ENCODE measurements at places on chromosomes 5 and 9.

DNA sequence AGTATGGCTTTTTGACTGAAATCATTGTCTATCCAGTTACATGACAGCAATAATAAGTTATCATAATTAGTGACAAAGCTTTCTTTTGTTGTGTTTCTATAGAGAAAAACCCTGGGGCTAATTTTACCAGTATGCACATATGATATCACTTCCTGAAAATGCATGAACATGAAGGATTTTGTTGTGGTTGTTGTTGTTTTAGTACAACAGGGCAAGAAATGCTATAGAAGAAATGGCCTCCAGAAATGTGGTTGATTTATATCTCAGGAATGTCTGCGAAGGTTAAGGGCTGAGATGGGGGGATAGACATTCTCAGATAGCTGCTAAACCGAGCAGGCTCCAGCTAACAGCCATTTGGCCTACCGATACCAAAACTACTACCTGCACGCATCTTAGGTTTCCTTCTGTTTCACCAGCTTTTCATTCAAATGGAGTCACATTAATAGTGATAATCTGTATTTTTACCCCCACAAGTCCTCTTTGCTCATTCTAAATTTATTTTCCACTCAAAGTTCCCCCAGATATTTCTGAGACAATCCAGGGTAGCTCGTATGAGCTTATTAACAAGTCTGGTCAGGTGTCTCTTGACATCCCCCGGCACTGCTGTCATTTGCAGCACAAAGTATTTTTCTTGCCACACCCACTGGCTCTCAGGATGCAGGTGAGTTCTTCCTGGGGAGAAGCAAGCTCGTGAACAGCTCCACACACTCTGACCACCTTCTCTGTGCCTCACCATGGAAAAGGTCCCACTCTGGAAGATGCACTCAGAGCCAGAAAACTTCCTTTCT, 232.4 kb upstream of the GAS1 start:
- peak; percentile 35 for DNase-seq

DNA sequence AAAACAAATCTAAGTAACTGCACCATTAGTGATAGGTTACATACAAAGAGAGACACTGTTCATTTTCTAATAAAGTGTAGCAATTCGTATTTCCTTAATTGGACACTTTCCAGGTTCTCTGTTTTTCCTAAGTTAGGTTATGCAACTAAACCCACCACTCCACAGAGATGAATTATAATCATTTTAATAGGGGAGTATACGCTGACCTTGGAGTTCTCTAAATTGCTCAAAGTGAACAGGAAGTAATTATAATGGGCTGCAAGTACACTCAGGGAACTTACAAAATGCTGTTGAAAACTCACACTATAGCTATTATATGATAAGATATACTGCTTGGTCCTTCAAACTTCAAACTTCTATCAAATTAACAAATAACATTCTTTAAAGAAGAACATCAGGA, 18.2 kb upstream of the ADCY2 start:
- DNase-seq = no peak

- DNase-seq = no peak
Measured at GRCh38 chr5:68222824-68223354, 7.3 kb downstream of the PIK3R1 start.

DNA sequence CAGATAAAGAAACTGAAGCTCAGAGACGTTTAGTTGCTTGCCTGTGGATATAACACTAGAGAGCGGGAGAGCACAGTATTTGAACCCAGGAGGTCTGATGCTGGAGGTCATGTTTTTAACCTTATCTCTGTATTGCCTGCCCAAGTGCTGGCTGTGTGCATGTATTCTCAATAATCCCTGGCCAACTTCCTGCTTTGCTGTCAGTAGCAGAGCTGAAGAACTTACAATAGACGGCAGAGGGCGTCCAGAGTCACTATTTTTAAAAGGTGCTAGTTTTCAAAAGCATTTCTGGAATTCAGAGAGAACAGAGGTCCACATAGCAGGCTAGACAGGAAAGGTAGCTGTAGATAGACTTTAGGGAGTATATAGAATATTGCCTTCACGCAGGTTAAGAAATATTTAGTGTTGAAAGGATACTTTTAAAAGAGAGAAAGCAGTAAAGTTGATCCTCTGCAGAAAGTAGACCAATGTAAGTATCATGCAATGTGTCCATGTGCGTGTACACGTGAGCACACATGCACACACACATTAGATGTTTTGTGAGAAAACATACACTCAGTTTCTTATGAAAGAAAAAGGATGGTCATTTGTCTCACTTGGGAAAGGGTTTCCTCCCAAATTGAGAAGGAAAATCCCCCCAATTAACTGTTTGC, 46.3 kb downstream of the PTCD2 start:
- DNase-seq = peak; percentile 9

DNA sequence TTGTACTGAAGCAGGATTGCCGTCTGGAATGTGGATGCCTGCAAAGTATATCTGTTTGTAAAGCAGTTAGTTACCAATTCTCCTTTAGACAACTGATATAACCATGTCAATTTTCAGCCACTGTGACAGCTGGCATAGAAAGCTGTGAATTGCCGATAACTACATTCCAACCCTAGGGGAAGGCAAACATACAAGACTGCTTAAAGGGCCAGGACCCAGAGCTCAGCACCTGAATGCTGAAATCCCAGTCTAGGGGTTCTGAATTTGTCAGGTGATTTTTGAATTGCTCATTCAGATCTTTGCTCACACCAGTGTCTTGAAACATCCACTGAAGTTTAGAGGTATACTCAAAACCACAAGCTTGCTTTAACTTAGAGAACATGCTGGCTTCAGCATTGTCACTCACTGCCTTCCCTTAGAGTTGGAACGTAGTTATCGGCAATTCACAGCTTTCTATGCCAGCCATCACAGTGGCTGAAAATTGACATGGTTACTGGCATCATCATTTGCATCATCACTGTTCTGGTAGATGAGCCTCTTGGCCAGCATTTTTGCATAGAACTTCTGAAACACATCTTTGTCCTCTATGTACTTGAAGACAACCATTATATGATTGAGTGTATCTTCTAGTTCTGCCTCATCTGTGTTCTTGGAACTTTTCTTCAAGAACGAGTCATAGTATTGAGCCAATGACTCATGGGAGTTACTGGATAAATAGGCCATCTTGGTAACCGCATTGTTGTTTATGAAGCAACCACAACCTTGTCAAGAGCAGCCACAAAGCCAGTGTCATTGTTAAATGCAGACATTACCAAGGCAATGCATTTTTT, 82.1 kb downstream of the CCDC192 start:
- no peak for DNase-seq

DNA sequence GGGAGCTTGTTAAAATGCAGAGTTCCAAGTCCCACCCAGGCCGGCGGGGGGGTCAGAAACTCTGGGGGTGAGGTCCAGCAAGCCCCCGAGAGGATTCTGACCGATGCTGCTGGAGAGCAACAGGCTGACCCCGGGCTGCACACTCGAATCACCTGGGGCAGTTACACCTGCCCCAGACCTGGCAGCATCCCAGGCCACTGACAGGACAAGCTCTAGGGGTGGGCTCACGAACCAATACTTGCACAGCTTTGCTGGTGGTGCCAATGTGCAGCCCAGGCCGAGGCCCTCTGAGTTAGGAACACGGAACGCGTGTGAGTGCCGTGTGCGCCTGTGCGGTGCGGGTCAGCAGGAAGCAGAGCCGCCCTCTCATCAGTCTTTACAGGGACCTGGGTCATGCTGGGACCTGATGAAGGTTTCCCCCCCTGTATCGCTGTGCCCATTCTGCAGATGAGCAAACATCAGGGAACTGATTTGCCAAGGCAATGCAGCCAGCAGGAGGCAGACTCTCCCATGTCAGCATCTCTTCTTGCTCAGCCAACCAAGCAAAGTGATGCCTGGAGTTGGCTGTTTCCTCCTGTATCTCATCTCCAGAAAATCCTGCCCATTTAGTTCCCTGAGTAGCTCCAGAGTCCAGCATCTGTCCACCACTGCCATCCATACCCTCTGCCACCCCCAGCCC, 16.3 kb downstream of the FAM163B start:
- DNase-seq = no peak

DNA sequence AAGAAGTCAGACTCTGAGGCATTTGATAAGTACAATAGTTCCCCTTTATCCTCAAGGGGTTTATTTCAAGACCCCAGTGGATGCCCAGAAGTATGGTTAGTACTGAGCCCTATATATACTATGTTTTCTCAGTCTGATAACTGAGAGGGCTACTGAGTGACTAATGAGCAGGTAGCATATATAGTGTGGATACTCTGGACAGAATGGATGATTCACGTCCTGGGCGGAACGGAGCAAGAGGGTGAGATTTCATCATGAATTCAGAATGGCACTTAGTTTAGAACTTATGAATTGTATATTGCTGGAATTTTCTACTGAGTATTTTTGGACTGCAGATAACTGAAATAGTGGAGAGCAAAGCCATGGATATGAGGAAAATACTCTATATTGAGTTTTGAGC, 457.6 kb downstream of the PLK2 start:
- DNase-seq = peak; percentile 13

DNA sequence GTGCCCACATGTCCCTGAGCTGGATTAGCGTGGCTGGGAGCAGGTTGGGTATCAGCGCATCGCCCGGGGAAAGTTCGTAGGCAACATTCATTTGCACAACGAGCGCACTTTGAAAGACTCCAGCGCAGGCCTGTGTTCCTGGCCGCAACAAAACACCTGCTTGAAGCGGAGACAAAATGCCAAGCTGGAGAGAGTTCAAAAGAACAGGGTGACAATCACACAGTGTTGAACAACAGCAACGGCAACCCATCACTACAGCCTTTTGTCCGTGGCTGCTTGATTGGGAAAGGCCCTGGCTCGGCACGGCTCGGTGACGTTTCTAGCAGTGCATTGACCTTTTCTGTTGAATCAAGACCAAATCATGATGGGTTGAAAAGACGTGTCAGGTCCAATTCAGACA, 336.3 kb downstream of the IRX1 start:
- DNase-seq = no peak

- DNase-seq = no peak
Measured at GRCh38 chr9:96379461-96379860, 4.0 kb downstream of the SLC35D2 start.

GRCh38 chr5:59656351-59657254, 236.9 kb downstream of the PDE4D start:
- no peak for DNase-seq

GRCh38 chr5:100299261-100299660, 235.9 kb upstream of the FAM174A start:
- DNase-seq = no peak

GRCh38 chr9:122370869-122371755, at the start of gene PTGS1:
TSS of gene PTGS1 (plus strand) at chr9:122371024. CDS start at chr9:122371085, 61 bp downstream.
- DNase-seq = no peak

GRCh38 chr9:8730618-8731017, 931.0 kb upstream of the DMAC1 start:
- DNase-seq = no peak

DNA sequence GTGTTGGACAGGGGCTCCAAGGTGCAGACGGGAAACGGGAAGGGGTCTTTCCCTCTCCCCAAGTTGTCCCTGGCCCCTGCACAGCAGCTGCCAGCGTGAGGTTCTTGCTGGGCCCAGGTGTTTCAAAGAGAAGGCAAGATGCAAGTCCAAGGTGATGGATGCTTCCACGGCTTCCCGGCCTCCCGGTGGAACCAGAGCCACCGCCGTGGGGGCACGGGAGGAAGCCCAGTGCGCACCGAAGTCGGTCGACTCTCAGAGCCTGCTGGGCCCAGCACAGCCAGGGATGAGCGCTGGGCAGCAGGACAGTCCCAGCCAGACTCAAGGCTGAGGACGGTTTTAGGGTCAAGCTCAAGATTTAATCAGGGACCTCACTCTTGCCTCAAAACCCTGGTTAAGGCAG, 25.2 kb upstream of the BARHL1 start:
- no peak for DNase-seq

DNA sequence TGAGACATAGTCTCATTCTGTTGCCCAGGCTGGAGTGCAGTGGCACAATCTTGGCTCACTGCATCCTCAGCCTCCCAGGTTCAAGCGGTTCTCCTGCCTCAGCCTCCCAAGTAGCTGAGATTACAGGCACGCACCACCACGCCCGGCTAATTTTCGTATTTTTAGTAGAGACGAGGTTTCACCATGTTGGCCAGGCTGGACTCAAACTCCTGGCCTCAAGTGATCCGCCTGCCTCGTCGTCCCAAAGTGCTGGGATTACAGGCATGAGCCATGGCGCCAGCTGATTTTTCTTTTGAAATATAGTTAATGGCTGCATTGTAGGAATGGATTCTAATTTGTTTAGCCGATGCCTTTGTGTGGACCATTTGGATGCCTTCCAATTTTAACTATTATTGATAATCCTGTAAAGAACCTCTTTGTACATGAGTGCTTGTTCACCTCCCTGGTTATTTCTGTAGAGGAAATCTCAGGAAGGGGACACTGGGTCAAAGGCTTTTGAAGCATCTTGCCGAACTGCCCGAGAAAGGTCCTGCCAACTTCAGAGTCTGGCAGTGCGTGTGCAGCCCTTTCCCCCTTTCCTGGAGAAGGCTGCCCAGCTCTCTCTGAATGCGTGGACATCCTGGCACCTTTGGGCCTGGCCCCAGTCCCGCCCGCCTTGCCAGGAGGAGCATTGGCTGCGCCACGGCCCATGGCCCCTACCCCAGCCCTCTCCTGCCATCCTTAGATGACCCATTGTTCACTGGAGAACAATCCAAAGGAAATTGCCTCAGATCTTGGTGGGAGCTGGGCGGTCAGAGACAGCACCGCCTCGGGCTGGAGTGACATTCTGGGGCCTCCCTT, 8.9 kb upstream of the NUP214 start:
- no peak for DNase-seq

DNA sequence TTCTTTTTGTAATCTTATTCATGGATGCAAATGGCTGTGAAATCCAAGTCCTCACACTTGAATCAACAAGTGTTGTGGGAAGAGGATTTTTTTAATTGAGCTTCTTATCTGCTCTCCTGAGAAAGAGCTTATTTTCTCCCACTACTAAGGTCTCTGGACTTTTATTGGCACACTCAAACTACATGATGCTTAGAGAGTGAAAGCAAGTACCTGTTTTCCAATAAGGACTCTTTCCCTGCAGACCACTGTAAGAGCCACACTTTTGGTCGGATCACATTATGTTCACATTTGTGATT, 546.4 kb upstream of the ARRDC3 start:
- DNase-seq = no peak

GRCh38 chr5:134142806-134143205, 28.3 kb downstream of the TCF7 start:
- DNase-seq = no peak

- no peak for DNase-seq
Measured at GRCh38 chr9:13806714-13807113, 507.2 kb downstream of the NFIB start.

GRCh38 chr5:55234121-55234700, 803 bp upstream of the CCNO start:
- DNase-seq = no peak

DNA sequence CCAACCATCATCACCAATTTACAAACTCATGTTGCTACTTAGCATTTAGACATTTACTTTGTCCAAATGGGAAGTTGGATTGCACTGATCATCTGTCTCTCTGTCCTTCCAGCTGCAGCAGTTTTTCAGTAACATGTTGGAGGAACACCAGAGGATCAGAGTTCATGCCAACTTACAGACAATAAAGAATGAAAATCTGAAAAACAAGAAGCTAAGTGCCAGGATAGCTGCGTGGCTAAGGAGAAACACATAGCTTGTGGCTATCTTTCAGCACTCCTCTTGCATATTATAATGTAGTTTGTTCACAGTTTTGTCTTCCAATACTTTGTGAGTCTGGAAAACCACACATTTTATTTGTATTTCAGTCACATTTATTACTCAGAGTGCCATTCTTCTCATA, 6.4 kb upstream of the ARL14EPL start:
- DNase-seq = no peak

- no peak for DNase-seq
Measured at GRCh38 chr5:132183723-132184122, 43.9 kb downstream of the P4HA2 start.

Data from SW 1271 (cell line).